Upper lobe of right lung (tissue), 1 donor: ENCODE measurements at places on chromosomes 11 and 22. TPM values are rescaled to one million over a fixed set of nuclear protein-coding genes. Genes with fewer than 3 reads are reported as not detected.
A peak's percentile ranks its signal among the peaks of the same experiment; 100 is the strongest.

Gene SYT8
- 12.5 TPM for total RNA-seq

Gene CSRP3
- not detected for total RNA-seq

Gene ST14
- total RNA-seq = 59.1 TPM

Gene WT1
- 1.5 TPM for total RNA-seq

DNA sequence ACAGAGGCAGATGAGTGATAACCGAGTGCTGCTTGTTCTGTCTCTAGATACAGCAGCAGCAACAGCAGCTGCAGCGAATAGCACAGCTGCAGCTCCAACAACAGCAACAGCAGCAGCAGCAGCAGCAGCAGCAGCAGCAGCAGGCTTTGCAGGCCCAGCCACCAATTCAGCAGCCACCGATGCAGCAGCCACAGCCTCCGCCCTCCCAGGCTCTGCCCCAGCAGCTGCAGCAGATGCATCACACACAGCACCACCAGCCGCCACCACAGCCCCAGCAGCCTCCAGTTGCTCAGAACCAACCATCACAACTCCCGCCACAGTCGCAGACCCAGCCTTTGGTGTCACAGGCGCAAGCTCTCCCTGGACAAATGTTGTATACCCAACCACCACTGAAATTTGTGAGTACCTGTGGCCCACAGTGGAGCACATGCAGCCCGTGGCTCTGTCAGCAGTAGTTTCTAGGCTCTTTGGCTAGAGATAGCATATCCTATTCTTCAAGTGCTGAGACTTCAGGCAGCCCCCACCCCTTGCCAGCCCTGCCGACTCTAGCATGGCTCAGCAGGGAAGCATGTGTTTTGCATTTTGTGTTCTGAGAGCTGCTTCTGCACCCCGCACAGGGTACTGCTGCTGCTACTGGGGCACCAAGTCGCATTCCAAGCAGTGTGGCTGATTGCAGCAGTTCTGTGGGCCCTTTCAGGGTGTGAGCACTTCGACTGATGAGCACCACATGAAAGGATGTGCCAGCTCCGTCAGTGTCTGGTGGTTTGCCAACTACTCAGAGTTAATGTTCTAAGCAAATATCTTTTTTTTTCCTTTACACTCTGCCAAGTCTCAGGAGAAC lies 59.2 kb downstream of the MED15 start:
- peak; percentile 63 for DNase-seq

DNA sequence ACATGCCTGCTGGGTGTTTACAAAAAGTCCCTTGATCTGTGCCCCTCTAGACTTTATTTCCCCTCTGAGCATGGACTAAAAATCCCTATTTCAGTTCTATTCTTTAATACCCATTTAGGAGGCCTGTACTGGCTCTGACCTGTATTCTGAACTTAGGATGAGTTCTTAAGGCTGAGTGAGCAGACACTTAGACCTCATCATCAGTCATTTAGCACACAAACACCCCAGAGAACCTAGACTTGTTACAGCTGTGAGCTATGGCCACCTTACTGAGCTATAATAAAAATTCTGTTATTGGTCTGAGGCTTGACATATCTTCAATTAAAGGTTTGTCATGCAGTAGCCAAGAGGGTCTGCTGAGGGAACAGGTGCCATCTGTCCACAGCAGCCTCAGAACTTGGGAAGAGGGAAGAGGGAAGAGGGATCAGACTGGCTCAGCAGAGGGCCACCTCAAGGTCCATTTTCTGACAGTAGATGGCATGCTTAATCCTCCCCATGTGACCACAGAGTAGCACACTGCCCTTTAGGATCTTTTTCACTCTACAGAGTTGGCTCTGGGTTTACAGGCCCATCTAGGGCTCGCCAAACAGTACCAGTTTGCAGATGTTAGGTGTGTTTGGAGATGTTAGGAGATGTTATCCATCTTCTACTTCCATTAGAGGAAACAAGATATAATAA lies 30.2 kb upstream of the RRM1 start:
- DNase-seq = no peak

DNA sequence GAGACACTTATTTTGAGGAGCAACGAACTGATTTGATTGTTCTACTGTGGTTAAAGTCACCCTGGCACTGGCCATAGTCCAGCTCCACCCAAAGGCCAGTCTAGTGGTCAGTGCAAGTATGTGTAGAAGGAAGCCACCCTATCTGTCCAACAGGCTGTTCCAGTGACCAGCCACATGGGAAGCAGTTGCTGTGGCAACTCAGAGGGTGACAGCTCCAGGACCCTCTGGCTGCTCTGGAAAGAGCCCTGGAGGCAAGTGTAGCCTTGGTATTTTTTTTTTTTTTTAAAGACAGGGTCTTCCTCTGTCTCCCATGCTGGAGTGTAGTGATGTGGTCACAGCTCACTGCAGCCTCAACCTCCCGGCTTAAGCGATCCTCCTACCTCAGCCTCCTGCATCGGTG lies 27.8 kb downstream of the LMO1 start:
- DNase-seq = no peak
